ENCODE measurements at places on chromosomes 1 and 21.
A peak's percentile ranks its signal among the peaks of the same experiment; 100 is the strongest.

GRCh38 chr1:199561334-199561733 is 466.2 kb upstream of the NR5A2 start:
- DNase-seq = no peak

GRCh38 chr1:114231301-114231700 is 77.6 kb upstream of the SYT6 start:
- DNase-seq = no peak

- no peak for DNase-seq
Measured at GRCh38 chr1:158694596-158694995, 5.9 kb downstream of the OR6K2 start.

GRCh38 chr21:39000496-39000895 is 182.8 kb downstream of the PSMG1 start:
- DNase-seq = peak; percentile 37

GRCh38 chr1:202192770-202193613 is 607 bp upstream of the LGR6 start:
- DNase-seq = peak; percentile 59

GRCh38 chr1:97070376-97070775 is 348.8 kb downstream of the PTBP2 start:
- DNase-seq = no peak

GRCh38 chr1:153520818-153521476 is 14.8 kb downstream of the S100A6 start:
- DNase-seq = no peak

DNA sequence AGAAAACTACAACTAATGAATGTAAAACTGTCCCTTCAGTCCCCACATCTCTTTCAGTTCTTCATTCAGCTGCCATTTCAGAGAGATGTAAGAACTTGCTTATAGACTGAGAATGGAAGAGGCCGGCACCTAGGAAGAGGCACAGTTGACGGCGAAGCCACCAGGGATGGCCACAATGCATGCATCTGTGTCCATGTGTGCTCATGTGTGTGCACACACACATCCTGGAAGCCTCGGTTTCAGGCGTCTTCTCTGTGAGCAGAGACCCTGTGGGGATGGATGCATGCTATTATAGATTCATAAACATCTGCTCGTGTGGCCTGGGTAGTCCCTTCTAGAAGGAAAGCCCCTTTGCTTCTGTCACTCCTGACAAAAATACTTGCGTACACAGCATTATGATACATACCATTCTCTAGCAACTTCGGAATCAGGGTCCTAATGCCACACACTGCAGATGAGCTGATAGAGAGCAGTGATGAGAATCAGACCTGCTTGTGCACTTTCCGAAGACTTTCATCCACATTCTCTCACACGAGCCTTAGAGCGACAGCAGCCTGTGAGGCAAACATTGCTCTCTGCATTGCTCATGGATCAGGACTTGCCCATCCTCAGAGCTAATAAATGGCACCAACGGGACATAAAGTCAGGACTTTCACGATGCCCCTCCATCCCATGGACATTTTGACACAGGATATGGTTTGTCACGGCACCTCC is 12.4 kb upstream of the GPR61 start:
- DNase-seq = no peak

GRCh38 chr1:160340866-160341265 is 2.2 kb downstream of the COPA start:
- no peak for DNase-seq

- DNase-seq = no peak
Measured at GRCh38 chr1:232499188-232499587, 130.7 kb downstream of the SIPA1L2 start.

GRCh38 chr1:51464828-51465227 is 54.2 kb downstream of the EPS15 start:
- DNase-seq = no peak

- no peak for DNase-seq
Measured at GRCh38 chr1:196960854-196961253, 16.5 kb upstream of the CFHR5 start.

DNA sequence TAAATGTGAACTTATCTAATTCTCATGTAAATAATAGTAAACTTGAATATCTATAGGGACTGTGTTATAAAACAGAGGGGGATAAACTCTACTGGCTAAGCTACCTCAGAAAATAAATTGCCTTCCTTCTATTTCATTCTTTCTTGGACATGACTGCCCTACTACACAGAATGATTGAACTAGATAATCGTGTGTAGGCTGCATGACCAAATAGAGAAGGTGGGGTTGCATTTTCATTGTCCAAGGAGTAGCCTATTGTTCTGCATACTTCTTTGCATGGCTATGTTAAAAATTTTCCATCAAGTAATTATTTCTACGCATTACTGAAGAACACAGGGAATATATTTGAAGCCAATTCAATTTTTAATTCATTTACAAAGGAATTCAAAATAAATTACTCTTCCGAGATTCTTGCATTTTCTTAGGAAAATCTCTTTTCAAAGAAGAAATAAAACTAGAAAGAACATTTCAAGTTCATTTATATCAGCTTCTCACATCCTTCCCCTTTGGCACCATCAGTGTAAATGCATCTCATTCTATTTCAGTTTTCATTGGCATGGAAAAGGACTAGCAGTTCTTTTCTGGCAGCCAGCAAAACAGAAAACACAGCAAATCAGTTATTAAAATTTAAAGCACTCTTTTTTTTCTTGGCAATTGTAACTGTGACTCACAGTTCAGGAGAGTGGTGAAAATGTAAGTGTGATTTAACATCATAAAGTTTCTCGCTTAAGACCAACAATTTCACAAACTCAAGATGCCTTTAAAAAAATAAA is 714.7 kb downstream of the NCAM2 start:
- DNase-seq = no peak

DNA sequence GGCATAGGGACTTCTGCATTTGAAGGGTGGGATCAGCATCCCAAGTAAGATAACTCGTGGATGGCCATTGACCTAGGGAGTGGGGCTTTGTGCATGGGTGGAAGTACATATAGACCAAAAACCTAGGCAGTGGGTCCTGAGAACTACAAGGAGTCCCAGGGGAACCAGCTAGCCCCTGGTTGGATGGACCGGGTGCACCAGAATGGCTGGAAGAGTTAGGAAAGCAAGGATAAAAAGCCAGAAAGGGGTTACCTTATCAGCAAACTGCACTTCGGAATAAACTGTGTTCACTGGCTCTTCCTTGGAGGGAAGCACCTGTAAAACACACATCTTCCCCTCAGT is 26.6 kb upstream of the SLAMF6 start:
- no peak for DNase-seq

- DNase-seq = no peak
Measured at GRCh38 chr1:46005594-46005993, 126.8 kb downstream of the PIK3R3 start.

- no peak for DNase-seq
Measured at GRCh38 chr1:230120921-230121381, 53.9 kb downstream of the GALNT2 start.

- DNase-seq = peak; percentile 63
Measured at GRCh38 chr1:101288491-101288944, 51.7 kb downstream of the S1PR1 start.

DNA sequence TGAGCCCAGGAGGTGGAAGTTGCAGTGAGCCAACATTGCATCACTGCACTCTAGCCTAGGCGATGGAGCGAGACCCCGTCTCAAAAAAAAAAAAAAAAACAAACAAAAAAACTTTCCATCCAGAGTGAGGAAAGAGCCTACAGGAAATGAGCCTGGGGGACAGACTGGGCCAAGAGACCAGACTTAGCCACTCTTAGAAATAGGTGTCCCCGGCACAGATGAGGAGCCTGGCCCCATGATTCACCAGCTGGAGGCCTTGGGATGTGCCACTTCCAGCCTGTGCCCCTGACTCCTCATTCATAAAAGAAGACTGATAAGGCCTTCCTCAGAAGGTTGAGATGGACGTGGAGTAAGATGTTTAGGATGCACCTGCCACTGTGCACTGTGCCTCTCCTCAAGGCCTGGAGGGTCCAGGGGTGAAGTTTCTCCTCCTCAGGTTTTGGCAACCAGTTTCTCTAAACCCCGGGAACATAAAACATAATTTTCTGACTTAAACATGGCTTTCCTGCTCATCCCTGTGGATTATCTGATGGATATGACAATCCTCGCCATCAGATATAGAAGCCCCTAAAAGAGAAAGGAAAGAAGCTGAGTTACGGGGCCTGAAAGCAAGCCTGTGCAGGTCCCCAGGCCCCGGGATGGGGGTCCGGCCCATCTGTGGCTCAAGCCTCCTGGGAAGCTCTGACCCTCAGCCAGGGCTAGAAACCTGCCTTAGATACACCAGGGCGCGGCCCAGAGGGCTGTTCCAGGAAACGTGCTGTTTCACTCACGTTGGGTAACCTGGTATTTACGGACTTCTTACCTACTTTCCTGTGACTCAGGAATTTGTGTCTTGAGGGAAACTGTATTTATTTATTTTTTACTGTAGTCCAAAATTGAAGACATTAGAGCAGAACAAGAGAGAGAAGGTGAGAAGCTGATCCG is 26.0 kb downstream of the MX1 start:
- DNase-seq = no peak

- no peak for DNase-seq
Measured at GRCh38 chr1:243748227-243748626, 101.8 kb downstream of the AKT3 start.

DNA sequence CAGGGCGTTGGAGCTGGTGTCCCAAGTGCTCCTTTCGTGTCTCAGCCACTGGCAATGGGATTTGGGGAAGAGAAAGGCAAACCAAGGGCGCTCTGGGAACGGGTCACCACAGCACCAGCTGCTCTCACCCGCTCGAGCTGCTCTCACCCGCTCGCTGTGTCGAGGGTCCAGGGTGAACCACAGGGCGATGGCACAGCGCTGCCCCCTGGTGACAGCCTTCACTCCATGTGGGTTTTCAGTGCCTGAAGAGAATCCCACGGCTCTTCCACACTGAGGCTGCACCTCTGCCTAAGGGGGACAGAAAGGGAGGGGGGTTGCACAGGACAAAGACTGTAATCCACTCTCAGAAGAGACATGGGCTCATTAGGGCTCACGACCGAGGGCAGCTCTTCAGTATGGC is 7.1 kb upstream of the CLDN19 start:
- DNase-seq = peak; percentile 29

- DNase-seq = no peak
Measured at GRCh38 chr1:56553046-56553445, 26.3 kb downstream of the PLPP3 start.

- no peak for DNase-seq
Measured at GRCh38 chr1:157517016-157517415, 35.3 kb downstream of the FCRL5 start.

- no peak for DNase-seq
Measured at GRCh38 chr1:67609577-67610341, 75.2 kb upstream of the GADD45A start.

GRCh38 chr1:41739061-41739955 is 179.4 kb downstream of the HIVEP3 start:
- DNase-seq = peak; percentile 91

GRCh38 chr1:218464871-218465270 is 119.7 kb downstream of the TGFB2 start:
- no peak for DNase-seq

DNA sequence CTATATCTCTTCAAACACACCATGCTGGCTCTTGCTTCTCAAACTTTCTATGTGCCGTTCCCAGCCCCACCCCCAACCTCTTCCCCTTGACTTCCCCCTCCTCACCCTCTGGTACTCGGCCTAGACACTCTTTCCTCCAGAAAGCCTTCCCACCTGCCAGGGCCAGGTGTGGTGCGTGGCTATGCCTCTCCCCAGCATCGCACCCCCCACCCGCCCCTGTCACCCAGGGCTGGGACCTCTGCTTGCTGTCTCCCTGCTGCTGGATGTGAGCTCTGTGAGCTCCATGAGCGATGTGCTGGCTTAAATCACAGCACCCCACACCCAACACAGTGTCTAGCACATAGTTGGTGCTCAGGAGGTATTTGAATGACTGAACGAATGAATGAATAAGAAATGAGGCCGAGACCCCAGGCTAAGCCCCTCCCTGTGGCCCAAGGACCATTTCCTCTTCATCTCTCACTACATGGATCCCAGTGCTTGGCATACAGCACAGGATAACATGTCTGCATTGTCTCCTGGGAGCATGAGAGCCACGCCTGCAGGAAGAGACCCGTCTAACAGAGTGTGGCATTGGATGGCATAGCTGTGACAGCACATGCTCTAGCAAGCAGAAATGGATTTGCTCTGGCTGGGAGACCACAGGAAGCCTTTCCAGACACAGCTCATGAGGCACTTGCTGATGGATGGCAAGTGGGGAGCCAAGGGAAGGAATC is 19.7 kb downstream of the TNNT2 start:
- no peak for DNase-seq

- no peak for DNase-seq
Measured at GRCh38 chr1:58768971-58769808, 14.7 kb downstream of the JUN start.

GRCh38 chr1:151024540-151025146 is 11.7 kb upstream of the BNIPL start:
- DNase-seq = peak; percentile 80

GRCh38 chr1:118767971-118768370 is 220.2 kb downstream of the TBX15 start:
- no peak for DNase-seq

DNA sequence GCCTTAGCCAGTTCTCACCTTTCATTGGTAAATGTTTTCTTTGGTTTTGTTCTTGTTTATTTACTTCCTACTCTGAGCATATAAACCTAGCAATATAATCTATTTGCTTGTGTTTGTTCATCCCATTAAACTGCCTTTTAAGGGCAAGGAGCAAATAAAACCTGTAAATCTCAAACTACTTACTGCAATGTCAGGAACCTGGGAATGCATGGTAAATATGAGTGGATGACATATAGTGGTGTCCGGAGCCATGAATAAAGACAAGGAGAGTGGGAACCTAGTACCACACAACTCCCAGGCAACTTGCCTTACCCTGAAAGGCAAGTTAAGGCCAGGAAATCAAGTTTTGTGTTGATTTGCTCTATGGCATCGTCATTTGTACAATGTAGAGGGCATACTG is 1133.7 kb upstream of the NCAM2 start:
- DNase-seq = no peak

DNA sequence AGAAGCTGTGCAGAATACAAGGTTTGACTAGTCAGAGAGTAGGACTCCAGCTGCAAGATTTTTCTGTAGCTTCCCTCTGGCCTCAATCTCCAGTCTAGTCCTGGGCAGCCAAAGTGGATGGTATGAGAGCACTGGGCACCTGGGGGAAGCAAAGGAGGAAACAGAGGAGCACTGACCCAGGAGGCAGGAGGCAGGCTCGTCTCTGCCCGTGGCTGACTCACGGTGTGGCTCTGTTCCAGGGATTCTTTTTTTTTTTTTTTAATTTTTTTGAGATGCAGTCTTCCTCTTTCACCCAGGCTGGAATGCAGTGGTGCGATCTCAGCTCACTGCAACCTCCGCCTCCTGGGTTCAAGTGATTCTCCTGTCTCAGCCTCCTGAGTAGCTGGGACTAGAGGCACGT is 4.1 kb upstream of the NPPB start:
- no peak for DNase-seq

- DNase-seq = no peak
Measured at GRCh38 chr1:95701450-95702173, 467.6 kb downstream of the RWDD3 start.

DNA sequence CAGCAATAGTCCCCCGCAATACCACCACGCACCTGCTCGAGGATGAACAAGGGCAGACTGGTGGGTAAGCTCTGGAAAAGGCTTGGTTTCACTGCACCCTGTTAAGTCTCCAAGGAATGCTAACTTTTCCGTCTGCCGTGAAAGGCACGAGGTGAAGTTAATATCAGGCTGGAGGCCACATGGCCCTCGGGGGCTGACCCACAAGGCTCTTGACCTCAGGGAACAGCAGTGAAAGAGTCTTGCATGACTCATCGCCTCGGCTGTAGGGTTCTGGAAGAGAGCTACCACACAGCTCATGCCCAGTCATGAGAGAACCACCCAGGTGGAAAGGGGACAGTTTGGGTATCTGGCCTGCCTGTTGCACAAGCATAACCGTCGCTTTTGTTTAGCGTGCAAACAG is 24.7 kb downstream of the SCCPDH start:
- DNase-seq = no peak

- DNase-seq = no peak
Measured at GRCh38 chr1:235938709-235939479, 72.2 kb upstream of the LYST start.

All from stimulated activated naive CD8-positive, alpha-beta T cell treated with anti-CD3 and anti-CD28 coated beads, Interleukin-15, amount 100 ng/mL, for 72 hours (primary cell).